Activated T-helper 1 cell treated with anti-CD3 and anti-CD28 coated beads, Interleukin-2, amount 50 U/mL, for 16 hours (primary cell): ENCODE measurements at places on chromosomes 2 and 18.

- no peak for DNase-seq
Measured at GRCh38 chr2:32632089-32632488, 4.2 kb downstream of the TTC27 start.

- no peak for DNase-seq
Measured at GRCh38 chr18:8721094-8721669, 15.8 kb downstream of the MTCL1 start.

GRCh38 chr2:229798446-229799155 is 84.2 kb upstream of the DNER start:
- DNase-seq: no peak

DNA sequence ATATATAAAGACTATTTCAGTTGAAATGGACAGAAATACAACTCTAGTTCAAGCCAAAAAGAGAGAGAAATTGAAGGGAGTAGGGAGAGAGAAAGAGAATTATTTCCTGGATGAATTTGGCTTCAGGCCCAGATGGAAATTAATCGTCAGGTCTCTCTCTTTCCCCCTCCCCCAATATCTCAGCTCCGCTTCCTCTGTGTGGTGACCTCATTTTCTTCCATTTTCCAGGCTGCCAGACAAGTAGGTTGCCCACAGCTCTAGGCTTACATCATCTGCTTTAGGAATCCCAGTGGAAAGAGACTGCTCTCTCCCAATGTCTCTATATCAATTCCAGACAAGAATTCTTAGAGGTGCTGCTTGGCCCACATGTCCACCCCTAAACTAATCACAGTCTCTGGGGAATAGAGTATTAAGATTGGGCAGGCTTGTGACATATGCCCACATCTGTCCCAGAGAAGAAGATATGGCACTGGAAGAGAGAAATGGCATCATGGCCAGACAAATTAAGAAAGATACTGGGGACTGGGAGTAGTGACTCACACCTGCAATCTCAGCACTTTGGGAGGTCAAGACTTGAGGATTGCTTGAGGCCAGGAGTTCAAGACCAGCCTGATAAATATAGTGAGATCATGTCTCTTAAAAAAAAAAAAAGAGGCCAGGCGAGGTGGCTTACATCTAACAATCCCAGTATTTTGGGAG is 37.2 kb upstream of the CFAP36 start:
- DNase-seq: no peak

DNA sequence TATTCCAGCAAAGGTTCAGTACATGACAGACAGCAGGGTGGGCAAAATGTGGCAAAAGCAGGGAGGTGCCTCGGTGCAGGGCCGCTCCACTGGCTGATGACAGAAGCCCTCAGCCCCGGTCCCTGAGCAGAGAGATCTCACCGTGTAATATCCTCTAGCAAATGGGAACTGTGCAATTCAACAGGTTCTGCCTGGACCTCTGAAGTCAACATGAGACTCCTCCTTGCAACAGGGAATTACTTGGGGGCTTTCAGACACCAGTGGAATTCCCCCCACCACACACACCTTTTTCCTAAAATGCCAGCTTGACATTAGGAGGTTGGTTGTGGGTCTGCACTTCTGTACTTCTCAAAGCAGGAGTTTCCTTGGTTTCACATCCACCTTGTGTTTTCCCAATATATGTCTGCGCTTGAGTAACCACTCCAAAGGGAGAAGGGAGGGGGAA is 50.8 kb downstream of the SPRED2 start:
- no peak for DNase-seq

- DNase-seq: no peak
Measured at GRCh38 chr2:112216167-112216566, 38.7 kb downstream of the ZC3H8 start.

- DNase-seq: no peak
Measured at GRCh38 chr18:8231316-8231715, 377.9 kb upstream of the RAB12 start.

- DNase-seq: no peak
Measured at GRCh38 chr18:48988508-48989303, 37.9 kb upstream of the SMAD7 start.

GRCh38 chr2:42102591-42103450 is 55.0 kb downstream of the PKDCC start:
- no peak for DNase-seq

DNA sequence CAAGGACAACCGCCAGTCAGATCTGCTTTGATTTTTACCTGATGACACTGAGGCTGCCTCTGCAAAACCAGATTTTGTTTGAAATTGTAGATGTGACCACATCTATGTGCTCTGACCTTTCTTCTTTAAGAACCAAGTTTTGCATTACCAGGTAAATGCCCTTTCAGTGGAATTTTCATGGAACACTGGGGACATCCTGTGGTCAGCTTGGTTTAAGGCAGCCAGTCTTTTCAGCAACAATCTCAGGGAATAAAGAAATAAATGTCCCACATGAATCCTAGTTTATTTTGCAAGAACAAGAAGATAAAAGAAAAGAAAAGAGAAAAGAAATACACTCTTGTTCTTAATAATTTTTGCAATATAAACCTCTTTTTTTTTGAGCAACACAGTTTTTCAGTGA is 90.6 kb downstream of the POU3F3 start:
- DNase-seq: no peak
